ENCODE measurements at places on chromosomes 5 and 9.

DNA sequence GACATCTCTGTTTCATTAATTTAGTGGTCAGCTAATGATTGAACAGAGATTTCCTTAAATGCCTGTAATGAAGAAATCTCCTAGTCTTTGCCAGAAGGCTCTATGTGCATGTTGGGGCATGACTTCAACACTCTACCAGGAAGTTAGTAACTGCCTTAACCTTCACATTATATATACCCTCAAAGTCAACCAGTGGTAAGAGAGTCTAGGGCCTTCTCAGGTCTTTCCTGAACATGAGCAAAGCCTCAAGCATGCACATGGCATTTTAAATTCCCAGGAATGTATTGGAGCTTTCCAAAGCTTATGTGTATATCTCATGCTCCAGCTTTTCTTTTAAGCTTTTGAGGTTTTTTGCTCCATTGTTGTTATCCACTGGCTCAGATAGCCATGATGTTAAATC, 388.3 kb downstream of the ARRDC3 start:
- DNase-seq, result no peak

DNA sequence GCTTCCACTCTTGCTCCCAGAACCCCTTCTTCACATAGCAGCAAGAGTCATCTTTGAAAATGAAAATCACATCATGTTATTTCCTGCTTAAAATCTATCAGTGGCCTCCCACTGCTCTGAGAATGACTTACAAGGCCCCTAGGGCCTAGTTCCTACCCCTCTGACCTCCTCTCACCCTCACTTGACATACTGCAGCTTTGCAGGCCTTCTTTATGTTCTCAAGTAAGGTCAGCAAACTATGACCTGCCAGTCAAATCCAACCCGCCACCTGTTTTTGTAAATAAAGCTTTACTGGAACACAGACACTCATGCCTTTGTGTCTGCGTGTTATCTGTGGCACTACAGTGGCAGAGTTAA, 185.7 kb downstream of the NR3C1 start:
- DNase-seq, result no peak

DNA sequence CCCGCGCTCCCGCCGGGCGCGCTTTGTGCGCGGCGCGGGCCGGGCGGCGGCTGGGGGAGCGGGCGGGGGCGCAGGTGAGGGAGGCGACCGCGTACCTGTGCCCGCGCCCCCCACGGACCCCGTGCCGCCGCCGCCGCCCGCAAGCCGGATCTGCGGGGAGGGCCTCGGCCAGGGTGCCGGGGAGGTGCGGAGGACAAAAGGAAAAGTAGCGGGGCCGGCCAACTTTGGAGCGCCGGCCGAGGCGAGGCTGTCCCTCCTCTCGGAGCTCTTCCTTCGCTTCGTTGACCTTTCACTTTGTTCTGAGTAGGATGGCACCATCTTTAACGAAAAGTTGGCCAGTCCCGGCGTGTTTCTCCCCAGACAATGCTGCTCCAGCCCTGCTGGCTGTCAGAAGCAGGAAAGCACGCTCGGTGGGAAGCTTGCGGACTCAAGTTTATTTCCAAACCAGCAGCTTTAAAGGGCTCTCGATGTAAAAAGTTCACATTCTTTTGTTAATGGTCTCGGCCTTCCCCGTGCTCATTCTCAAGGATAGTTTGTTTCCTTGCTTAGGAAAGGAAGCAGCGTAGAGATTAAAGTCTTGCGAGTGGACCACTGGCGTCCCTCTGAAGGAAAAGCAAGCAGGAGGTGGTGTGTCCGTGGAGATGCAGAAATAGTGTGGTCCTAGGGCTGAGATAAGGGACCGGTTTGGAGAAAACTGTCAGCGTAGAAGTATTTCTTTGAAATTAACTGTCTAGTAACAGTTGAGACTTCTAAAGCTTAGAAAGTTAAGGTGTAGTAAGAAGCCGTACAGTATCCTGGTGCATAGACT, 639 bp downstream of the EHMT1 start:
- DNase-seq, result no peak

DNA sequence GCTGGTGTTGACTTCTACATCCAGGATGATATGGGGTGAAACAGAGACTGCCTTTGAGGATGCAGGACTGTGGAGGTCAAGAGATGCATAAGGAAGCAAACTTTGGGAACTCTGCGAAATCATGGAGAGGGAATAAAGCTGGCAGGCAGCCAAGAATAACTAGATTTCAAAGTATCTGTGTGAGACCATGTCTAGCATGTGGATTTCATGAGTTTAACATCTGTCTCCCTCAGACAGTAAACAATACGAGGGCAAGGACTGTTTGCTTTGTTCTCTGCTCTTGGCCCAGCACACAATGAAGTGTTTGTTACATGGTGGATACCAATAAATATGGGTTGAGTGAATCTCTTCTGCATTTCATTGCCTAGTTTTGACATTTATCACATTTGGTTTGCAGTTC, 71.3 kb downstream of the RASEF start:
- DNase-seq, result no peak

- DNase-seq, result no peak
Observed at GRCh38 chr5:16953729-16954128, 17.6 kb upstream of the MYO10 start.

DNA sequence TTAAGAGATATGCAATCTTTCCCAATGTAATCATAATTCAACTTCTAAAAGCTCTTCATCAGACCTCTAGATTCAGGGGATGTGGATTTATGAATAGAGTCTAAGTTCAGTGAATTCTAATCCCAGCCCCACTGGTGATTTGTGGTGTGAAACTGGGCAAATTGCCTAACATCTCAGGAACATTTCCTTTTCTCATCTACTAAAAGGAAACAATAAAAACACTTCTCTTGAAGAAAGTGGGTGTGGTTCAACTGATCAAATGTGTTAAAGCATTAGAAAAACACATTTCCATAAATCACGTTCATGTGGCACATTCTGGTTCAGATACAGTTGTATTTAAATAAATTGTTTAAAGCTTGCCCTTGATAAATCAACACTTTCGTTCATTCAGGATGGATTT, 631.7 kb upstream of the CDH6 start:
- no peak for DNase-seq

DNA sequence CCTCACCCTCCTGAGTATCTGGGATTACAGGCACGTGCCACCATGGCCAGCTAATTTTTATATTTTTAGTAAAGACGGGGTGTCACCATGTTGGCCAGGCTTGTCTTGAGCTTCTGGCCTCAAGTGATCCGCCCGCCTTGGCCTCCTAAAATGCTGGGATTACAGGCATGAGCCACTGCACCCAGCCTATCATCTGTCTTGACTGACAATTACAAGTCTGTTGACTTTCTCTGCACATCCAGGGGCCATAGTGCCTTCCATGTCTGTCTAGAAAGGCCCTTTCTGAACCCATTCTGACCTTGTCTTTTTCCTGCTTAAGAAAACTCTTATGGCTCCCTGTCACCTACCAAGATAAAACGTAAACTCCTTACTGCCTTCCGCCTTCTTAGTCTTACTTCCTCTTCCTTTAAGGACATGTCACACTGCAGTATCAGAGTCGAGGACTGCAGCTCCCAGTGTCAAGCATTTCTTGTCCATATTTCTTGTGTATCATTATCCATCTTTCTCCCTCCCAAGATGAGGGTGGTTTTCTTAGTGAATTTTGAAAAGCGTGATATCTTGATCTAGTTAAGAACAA, 49.9 kb upstream of the SHB start:
- no peak for DNase-seq

DNA sequence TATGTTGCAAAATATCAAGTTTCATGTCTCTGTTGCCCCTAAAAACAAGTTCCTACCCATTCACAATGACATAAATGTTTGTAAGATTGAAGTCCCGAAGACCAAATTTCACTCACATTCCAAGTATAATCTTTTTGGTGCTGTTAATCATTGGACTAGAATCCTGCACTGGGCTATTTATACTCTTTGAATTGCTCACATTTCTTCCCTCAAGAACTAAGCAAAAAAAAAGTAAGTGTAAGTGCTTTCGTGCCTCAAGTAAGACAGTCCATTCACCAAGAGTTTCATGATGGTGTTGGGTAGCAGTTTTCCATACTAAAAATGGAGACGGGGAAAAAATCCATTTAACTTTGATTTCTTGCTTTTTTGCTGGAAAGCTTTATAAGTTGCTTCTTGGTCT, 242.3 kb downstream of the EBF1 start:
- no peak for DNase-seq

DNA sequence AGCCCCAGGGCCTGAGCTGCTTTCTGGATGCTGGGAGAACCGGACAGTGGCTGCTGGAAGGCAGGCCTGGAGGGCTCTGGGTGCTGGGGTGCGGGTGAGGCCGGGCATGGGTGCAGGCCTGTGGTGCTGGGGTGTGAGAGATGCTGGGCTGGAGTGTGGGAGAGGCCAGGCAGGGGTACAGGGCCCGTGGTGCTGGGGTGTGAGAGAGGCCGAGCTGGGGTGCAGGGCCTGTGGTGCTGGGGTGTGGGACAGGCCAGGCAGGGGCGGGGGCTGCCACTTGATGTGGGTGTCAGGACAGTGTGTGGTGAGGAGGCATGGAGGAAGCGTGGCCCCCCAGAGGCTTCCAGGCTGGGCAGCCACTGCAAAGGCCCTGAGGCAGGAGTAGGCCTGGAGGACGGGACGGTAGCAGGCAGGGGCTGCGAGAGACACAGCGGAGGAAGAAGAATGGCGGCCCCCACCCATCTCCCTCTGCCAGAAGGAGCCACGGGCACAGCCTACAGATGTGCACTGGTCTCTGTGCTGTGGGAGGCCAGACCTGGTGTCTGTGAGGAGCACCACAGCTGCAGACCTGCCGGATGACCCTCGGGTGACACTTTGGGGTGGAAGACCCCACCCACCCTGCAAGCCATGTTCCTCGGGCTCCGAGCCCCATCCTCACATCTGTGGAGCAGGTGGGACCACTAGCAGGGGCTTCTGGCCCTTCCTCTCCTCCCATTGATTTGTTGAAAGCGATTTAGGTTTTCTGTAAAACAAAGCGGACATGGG, 9.3 kb downstream of the NKD2 start:
- DNase-seq, result no peak

DNA sequence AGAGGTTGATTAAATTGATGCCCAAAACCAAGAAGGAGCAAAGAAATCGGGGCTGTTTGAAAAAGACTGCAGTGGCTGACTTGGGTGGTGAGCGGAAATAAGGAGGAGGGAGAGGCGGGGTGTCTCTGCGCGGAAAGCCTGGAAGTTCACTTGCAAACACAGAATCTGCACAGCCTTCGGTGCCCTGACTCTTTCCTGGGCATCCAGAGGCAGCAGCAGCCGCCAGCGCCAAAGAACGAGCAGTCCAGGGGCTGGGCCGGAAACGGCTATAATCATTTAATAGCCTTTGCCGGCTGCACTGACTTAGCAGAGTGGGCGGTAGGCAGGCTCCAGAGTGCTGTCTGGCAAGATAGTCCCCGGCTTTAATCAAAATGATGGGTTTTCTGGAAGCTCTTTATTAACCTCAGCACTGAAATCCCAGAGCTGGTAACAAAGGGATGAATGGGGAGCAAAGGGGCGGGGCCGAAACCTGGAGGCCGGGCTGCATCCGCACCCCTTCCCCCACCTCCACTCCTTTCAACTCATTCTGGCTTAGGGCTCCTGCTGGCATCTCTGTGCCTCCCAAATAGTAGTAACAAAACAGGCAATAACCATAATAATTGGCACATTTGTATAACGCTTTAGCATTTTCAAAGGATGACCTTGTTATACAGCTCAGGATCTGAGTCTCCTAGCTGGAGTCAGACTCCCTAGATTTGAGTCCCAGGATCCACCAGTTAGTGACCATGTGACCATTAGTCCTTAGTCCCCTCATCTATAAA, 35.7 kb downstream of the PCDHAC2 start:
- DNase-seq, result peak; percentile 16

DNA sequence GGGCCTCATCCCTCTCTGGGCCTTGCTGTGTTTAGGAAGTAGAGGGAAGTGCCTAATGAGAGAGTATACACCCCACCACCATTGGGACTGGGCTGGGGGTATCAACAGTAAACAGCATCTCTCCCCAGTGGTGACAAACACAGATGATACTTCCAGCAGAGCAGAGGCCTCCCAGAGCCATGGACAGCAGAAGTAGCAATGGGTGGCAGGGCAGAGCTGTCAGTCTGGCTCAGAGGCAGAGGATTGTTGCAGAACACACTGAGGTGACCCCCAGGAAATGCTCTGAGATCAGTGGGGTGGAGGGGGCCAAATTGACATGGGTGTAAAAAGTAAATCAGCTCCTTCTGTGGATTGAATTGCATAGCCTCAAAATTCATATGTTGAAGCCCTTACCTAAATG, 12.1 kb upstream of the P4HA2 start:
- no peak for DNase-seq

DNA sequence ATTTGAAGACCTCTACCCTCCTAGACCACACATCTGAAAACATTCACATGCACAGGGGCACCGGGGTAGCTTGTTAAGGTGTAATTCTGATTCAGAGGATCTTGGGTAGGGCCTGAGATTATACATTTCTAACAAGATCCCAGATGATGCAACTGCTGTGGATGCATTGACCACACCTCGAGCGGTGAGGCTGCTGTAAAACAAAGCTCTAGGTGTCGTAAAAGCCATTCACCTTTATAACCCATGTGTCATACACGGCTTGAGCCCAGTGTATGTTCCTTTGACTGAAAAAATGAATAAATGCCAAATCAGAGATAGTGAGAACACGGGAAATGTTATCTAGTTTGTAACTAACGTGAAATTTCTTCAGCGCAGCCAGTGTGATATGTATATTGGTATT, 1578.2 kb upstream of the WWC1 start:
- DNase-seq, result no peak

- DNase-seq, result no peak
Observed at GRCh38 chr9:135267191-135267809, 179.8 kb downstream of the OLFM1 start.

- DNase-seq, result no peak
Observed at GRCh38 chr5:153831973-153832372, 206.7 kb downstream of the FAM114A2 start.

DNA sequence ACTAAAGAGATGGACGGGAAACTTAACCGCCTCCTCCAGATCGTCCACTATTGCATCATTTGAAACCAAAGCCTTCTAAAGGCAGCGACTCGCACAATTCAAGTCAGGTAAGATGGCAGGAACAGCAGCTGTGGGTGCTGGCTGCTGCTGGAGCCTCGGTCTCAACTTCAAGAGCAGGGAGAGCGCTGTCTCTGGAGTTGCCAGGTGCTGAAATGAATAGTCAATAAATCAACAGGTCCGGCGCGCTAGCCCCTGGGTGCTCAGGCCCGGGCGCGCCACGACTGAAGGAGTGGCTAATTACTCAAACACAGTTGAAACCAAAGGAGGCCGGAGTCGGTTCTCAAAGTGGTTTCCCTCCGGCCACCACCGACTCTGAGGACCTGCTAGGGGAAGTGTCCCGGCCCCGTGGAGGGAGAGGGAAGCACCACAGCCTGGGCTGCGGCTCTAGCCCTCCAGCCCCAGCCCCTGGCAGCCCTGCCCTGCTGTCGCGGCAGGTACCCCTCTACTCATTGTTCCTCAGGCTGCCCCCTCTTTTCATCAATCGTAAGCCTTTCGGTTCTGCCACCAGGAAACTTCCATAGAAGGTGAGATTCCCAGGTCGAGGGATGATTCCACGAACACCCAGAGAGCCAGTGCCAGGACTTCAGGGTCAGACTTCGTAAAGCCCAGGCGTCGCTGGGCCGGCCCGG, 804 bp downstream of the TTC39B start:
- no peak for DNase-seq
